ENCODE measurements at places on chromosomes 2 and 18. TPM values are rescaled to one million over a fixed set of nuclear protein-coding genes. Genes with fewer than 3 reads are reported as not detected.

CXCR1 gene
- polyA plus RNA-seq: not detected

CRIM1 gene
- polyA plus RNA-seq: 729 TPM

DNA sequence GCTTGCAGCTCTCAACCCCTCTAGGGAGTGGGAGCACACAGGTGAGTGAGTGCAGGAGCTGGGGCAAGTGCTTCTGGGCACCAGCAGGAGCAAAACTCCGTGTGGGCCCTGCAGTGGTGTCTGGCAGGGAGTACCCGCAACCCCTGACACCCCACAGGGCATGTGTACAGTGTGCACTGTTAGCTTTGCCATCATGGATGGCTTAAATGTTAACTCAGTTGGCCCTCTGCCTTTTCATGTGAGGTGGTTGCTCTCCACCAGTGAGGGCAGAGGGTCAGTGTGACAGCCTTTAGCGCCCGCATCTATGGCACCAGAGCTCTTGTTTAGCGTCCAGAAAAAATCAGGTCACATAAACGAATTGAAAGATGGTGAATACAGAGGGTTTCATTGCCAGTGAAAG lies 92.7 kb downstream of the TPGS2 start:
- DNase-seq: no peak

DNA sequence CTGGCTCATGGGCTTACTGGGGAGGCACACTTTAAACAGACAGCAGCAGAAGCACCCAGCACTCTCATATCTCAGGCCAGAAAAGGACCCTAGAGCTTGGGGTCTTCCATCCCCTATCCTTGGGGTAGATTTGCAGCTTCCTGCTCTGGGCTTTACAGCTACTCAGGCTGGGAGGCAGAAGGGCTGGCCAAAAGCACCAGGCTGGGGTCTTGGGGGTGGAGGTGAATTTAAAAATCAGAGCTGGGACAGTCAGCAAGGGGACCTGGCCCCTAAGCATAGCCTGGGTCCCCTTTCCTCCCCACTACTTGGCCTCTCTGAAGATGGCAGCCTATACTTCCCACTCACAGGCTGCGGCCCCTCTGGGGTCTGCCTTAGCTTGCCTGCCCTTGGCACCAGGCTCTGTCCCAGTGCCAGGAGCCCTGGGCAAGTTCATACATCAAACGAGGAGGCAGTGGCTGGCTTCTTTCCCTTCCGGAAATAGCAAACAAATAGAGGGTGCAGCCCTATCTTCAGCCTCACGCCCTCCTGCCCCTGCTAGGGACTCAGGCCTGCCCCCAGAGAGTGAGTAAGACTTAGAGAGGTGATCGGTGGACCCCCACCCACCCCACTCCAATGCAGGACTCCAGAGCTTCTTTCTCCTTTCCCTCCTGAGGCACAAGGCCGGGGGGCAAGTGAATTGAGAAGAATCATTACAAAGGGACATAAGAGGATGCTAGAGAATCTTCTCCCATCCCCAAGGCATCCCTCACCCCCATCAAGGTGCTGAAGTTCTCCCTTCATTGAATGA lies 26.0 kb upstream of the TNS1 start:
- DNase-seq: no peak

GRCh38 chr2:120316528-120317179 lies 29.3 kb upstream of the INHBB start:
- DNase-seq: no peak

GRCh38 chr2:129757915-129758783 lies 221.3 kb upstream of the RAB6C start:
- DNase-seq: no peak

All from BJ (cell line).